ENCODE measurements at places on chromosomes 4 and X.

DNA sequence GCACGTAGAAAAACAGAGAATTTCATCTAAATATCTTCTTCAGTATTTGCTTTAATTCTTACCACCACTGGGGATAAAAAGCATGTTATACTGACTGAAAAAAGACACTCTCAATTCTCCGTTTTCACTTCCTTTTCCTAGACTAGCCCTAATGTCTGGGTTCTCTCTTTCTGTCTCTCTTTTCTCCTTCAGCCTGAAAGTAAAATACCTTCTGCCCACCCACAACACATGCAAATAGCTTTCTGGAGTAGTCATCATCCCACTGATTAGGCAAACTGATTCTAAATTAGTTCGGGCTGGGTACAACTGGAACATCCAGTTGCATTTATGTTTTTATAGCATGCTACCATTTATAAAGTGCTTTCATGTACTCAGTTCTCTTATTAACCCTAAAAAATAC, 142.4 kb upstream of the ANKRD50 start:
- no peak for DNase-seq

- no peak for DNase-seq
Observed at GRCh38 chr4:41832961-41833360, 84.4 kb upstream of the PHOX2B start.

- DNase-seq = no peak
Observed at GRCh38 chr4:15936495-15936894, 2.0 kb downstream of the FGFBP1 start.

DNA sequence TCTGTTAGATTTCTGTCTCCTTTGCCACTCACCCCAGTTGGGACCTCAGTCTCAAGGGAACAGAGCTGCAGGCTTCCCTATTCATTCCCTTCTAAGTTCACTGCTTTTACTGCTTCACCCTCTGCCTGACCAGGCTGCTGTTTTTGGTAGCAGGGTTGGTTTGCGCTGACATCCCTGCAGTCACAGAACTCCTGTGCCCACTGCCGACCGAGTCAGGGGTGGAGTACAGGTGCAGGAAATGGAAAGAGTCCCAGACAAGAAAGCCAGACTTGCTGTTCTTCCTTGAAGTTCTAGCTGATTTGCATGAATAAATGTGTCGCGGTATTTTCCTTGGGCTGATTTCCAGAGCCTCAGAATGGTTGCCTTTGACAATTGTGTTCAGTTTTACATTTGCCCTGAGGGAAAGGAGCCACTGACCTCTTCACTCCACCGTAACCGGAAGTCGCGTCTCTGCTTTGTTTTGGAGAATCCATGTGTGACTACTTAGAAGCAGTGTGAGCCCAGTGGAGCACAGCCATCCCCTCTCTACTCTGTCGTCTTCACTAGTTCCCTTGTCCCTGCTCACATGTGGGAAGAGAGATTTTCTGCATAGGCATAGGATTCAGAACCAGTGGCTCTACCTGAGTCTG, 84.8 kb downstream of the TNIP2 start:
- DNase-seq = no peak

GRCh38 chr4:132383571-132384199, 765.4 kb upstream of the PCDH10 start:
- DNase-seq = no peak

DNA sequence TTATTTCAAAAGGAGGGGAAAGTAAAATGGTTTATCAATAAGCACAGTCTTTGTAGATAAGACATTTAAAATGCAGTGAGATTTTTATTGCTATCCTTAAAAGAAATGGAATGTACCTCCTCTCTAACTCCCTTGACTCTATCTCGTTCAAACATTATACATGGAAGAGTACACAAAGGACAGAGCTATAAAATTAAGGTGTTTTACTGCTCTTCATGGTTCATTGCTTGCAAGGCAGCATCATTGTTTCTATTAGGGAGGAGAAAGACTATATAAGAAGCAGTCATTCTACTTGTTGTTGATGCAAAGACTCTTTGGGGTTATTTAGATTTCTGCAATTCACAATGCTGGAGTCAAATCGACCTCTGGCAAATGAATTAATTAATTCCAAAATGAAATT, 380.2 kb upstream of the NDST3 start:
- DNase-seq = no peak

GRCh38 chrX:134572816-134573682, 85.2 kb downstream of the PLAC1 start:
- no peak for DNase-seq

- DNase-seq = no peak
Observed at GRCh38 chrX:67723580-67724351, 179.9 kb downstream of the AR start.

DNA sequence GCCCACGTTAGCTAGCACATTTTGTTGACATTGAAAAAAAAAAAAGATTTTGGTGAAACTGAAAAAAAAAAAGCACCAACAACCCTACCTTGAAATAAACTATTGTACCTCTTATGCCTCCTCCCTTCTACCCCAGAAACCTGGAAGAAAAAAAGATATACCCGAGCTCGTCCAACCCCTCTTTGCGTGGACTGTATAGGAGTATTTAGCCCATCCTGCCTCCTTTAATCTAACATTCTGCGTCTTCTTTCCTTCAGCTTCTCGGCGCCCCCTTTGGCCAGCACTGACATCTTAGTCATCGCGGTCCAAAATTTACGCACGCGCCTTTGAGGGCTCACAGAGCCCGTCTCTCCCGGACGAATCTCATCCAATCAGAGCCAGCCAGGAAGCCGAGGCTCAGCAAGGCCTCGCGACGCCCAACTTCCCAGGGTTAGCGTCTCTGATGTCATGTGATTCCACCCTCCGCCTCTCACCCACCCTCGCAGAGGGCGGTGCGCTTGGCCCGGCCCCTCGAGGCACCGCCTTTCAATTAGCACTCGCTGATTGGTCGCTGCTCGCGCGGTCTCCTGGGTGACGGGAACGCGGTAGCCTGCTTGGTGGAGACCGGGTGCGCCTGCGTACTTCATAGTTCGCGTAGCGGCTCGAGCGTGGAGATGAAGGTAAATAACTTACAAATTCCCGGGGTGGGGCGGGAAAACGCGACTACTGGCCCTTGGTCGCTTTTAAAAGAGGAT, at the start of gene WDR19:
Gene WDR19, plus strand, starts transcription at position 625 of the 734 bp plus-strand sequence. Its CDS starts 29 bp downstream, at position 654.
- peak; percentile 99 for DNase-seq

DNA sequence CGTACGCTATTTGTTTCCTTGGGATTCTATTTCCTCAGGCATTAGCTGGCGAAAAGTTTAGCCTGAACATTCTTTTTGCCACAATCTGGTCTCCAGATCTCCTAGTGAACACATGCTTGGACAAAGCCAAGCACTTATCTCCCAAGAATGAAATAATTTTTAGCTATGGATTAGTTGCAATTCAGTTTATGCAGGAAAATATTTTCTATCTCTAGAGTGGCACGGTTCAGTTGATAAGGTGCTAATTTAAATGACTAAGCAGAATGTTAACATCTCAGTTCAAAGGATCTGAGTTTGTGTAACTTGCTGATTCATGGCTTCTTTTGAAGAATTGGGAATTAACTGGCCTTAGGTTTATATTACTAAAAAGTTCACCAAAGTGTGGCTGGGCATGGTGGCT, 58.1 kb upstream of the JADE1 start:
- DNase-seq = no peak

DNA sequence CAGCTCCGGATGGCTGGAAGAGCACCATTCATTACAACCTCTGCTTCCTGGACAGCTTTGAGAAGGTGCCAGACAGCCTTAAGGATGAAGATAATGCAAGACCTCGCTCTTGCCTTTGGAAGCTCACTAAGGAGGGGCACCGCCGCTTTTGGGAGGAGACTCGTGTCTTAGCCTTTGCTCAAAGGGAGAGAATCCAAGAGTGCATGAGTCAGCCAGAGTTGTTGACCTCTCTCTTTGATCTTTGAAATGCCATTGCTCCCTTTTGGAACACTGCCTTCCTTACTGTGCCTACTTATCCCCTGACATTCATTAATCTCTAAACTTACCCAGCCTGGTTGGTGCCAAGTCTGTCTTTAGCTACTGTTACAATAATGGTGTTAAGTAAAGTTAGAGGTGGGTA, 1.2 kb downstream of the FOXR2 start:
- DNase-seq = no peak

- no peak for DNase-seq
Observed at GRCh38 chr4:60296386-60296785, 903.7 kb upstream of the ADGRL3 start.

- no peak for DNase-seq
Observed at GRCh38 chr4:78585633-78586032, 34.1 kb downstream of the ANXA3 start.

GRCh38 chrX:73817393-73818199, 254.6 kb downstream of the CHIC1 start:
- DNase-seq = no peak

GRCh38 chr4:73599182-73599581, 21.1 kb downstream of the RASSF6 start:
- DNase-seq = no peak

DNA sequence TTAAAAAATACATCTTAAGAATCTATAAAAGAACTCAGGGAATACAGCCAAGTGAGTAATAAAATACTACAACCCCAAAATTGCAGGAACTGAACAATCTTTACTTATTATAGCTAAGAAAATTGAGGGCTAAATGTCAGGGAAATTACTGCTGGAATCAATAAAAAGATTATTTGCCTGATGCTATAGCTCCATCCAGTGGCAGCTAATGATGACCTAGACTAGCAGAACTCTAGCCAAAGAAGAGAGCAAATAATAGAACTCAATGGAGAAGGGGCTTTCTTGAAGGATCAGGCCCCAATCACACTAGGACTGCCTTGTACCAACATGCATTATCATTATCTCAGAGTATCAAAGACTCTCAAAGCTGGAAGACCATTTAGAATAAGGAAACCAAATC, 85.0 kb upstream of the FAM241A start:
- no peak for DNase-seq

GRCh38 chr4:65943076-65943475, 272.8 kb upstream of the EPHA5 start:
- no peak for DNase-seq

DNA sequence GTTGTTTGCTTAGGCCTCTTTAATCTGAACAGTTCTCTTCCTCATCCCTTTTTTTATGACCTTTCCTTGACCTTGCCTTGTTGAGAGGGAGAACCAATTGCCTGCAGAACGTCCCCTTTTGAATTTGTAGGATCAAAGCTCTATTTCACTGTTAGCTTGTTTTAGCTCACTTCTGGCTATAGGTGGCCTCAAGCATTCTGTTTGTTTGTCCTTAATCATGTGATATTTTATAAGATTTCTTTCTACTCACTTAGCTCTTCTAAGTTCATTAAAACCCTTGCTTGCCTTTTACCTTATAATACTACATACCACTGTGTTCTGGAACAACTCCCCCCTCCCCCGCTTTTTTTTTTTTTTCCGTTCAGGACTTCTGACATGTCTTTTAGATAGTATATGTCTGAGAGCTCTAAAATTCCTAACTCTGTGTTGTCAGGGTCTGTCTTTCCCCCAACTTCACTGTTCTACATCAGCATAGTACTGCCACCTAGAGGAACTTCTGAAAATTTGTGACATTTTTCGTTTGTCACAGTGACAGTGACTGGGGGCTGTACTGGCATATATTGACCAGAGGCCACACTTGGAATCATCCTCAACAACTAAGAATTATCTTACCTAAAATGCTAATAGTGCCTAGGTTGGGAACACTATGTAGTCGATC, 128.5 kb downstream of the LARP7 start:
- peak; percentile 1 for DNase-seq

DNA sequence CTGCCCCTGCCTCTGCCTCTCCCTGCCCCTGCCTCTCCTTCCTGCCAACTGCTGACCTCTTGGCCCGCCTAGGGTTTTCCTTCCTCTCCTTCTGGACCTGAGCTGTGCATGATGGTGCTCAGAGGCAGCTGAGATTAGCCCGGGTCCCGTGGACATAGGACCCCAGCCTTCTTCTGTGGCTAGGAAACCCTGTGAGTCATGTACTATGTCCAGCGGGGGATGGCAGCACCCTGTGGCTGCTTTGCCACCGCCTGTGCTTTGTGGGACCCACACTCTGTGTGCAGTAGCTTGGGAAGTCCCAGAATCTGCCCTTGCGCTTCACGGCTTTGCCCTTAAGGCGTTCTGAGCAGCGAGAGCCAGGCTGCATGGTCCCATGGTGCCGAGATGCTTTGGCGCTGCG, 105.5 kb upstream of the PSAPL1 start:
- DNase-seq = no peak

- no peak for DNase-seq
Observed at GRCh38 chrX:120015145-120016067, 62.1 kb downstream of the RHOXF2B start.

DNA sequence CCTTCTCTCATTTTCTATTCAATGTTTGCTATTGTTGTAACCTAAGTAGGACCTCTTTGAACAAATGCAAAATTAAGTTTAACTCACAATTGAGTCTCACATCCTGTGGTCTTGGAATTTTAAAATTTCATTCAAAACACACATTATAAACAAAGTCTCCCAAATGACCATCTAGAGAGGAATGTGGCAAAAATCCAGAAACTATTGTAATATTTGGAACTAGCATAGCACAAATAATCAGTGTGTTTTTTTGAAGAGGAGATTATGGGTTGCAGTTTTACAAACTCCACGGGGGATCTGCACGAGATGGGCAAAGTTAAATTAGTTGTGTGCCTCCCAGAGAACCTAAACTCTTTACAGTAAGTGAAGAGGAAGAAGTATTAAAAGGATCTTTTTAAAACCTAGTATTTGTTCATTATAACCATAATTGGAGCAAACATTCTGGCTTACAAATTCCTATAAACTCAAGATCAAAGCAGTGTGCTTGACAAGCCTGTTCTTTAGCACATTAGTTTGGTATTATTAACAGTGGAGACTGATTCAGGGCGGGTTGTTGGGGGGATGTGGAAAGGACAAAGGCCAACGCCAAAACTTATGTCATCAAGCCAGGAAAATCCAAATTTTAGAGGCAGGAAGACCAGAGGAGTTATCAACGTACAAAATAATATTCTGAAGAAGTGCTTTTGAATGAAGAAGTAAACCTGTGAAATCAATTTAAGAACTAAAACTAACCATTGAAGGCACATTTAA, 22.4 kb upstream of the RBPJ start:
- no peak for DNase-seq

DNA sequence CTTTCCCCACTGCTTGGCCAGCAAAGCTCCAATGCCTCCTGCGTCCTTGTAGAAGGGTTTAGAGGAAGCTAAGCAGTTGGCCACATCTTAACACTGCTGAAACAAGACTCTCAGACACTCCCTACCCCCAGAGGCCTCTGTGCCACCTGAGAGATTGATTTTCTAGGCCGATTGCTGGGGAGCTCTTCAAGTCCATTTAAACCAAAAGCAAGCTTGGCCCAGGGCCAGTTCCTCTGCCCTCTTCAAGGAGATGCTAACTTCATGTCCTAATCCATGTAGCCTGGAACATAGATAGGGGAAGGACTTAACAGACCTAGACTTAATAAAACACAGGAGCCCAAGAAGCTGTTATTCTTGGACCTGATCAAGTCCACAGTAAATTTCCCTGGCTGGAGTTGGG, 27.2 kb upstream of the FMR1NB start:
- no peak for DNase-seq

- peak; percentile 20 for DNase-seq
Observed at GRCh38 chr4:94577136-94577535, 125.4 kb downstream of the PDLIM5 start.

GRCh38 chrX:23896981-23897380, 10.8 kb downstream of the APOO start:
- no peak for DNase-seq

- no peak for DNase-seq
Observed at GRCh38 chr4:73421708-73422457, 14.1 kb upstream of the AFP start.
